ENCODE measurements at places on chromosomes 3 and 15. TPM values are rescaled to one million over a fixed set of nuclear protein-coding genes. Genes with fewer than 3 reads are reported as not detected.

DNA sequence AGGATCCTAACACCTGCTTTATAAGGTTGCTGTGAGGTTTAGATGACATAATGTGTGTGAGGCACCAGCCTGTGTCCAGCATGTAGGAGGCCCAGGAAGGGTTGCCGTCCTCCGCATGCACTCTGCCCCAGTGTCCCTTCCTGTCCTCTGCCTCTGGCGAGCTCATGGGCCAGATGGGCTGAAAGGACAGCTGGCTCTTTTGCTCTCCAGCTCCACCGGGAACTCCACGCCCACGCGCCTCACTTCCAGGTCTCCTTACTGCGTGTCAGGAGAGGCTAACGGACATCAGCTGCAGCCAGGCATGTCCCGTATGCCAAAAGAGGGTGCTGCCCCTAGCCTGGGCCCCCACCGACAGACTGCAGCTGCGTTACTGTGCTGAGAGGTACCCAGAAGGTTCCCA is 12.2 kb downstream of the MUC20 start:
- DNase-seq = no peak

- no peak for DNase-seq
Observed at GRCh38 chr3:192422997-192423342, 304.4 kb downstream of the FGF12 start.

- DNase-seq = no peak
Observed at GRCh38 chr3:150149651-150150051, 179.0 kb upstream of the PFN2 start.

DNA sequence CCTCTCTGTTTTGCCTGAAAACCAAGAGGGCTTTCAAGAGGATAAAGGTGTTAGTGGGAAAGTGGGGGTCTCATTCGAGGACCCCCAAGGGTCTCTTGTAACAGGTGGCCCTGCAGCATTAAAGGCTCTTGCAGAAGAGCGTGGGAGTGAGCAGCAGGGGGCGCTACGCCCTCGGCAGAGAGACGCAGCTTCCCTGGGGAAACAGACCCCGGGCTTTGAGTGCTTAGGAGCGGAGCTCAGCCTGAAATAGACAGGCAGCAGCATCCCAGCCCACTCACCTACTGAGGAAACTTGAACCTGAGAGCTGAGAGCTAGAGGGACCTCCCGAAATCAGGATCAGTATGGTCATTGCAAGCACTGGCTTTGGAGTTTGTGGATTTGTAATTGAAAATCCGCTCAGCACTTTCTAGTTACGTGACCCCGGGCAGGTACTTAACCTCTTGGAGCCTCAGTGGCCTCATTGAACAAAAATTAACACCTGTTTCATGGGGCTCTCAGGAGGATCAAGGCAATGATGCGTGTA is 25.7 kb downstream of the RPLP1 start:
- no peak for DNase-seq

DNA sequence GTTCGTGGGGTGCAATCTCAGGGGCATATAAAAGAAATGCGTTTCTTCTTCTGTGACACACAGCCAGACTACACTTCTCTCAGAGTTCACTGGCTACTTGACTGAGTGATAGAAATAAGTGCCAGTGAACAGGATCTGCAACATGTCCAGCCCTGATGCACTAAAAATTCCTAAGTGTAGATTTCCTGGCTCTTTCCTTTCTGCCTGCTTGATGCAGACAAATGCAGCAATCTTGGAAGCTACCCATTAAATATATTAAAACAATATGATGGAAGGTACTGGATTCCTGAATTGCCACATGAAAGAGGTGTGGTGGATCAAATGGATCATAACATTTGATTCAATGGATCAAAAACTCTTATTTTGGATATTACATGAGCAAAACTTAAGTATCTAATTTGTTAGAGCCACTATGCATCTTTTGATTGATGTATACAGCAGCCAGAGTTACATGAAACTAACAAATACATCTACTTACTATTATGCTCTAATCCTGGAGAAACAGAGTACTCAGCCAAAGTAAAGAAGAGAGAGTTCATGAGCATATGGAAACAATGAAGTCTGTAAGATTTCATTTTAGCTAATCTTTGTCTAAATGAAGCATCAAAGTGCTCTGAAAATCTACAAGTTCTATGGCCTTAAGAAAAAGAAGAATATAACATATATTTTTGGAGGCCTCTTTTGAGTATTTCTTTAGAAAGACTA is 222.6 kb downstream of the ZNF385D start:
- DNase-seq = no peak

- DNase-seq = peak; percentile 67
Observed at GRCh38 chr3:45011756-45012508, 14.2 kb upstream of the CLEC3B start.

TMEM40 gene
- total RNA-seq = 93.6 TPM

CATSPER2 gene
- total RNA-seq = 1.8 TPM

CISH gene
- total RNA-seq = 10.4 TPM

KBTBD13 gene
- not detected for total RNA-seq

POLQ gene
- total RNA-seq = 0.91 TPM

ANO10 gene
- 41.5 TPM for total RNA-seq

IL17RB gene
- 0.81 TPM for total RNA-seq

IL17RD gene
- total RNA-seq = 5.3 TPM

CD276 gene
- 46.0 TPM for total RNA-seq
